H9 (cell line): ENCODE measurements at places on chromosomes 6 and 20. TPM values are rescaled to one million over a fixed set of nuclear protein-coding genes. Genes with fewer than 3 reads are reported as not detected.

TRIM31 gene
- total RNA-seq, result not detected in 2 replicates

COL9A1 gene
- 7.7 and 7.8 TPM in 2 replicates for total RNA-seq

PLCB1 gene
- total RNA-seq, result 11.1 and 11.5 TPM in 2 replicates

DEFB132 gene
- not detected in 2 replicates for total RNA-seq

BANF2 gene
- not detected in 2 replicates for total RNA-seq

NUP153 gene
- 96.1 and 99.3 TPM in 2 replicates for total RNA-seq

ID4 gene
- total RNA-seq, result 14.0 and 15.0 TPM in 2 replicates

GRCh38 chr6:169665289-169665688 lies 36.5 kb downstream of the WDR27 start:
- no peak for DNase-seq

DNA sequence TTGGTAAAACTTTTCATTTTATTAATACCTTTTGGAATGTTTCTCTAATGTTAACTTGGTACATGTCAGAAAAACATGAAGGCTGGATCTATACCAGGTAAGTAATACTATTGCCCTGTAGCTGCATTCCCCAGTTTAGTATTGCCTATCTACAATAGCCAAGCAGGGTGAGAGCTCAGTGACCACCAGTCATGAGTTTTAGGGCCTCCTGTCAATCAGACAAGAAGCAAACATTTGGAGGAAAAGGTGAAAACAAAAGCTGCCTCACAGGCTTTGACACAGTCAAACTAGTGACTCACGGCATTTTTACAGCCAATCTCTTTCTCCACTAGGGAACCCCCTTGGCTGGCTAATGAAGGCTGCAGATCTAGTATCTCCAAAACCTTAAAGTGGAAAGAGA lies 9.5 kb upstream of the CDC5L start:
- no peak for DNase-seq

GRCh38 chr6:16660157-16660497 lies 101.1 kb downstream of the ATXN1 start:
- DNase-seq, result no peak

DNA sequence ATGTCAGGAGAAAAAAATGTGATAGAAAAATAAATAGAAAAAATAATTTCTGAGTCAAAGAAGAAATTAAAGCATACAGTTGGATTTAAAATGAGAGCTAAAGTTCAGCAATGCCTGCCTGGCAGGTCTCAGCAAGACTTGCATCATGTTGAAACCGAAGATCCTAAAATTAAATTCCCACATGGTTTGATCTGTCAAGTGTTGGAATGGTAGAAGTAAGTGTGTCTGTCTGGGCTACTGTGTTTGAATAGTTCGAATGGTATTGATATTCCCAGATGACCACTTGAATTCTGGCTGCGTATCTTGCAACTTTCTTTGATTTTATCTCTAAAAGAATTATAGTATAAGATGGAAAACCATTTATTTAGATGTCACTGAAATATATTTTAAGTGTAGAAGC lies 1349.6 kb downstream of the EPHA7 start:
- no peak for DNase-seq

DNA sequence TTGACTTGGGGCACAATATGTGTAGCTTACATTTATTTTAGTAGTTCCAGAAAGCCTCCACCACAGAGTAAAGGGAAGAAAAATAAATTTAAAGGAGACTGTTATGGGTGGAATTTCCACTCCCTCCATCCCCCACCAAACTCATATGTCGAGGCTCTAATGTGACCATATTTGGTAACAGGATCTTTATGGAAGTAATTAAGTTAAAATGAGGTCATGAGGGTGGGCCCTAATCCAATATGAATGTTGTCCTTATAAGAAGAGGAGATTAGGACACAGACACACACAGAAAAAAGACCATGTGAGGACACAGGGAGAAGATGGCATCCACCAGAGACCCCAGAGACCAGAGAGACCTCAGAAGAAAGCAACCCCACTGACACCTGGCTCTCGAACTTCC lies 189.7 kb downstream of the EDN1 start:
- DNase-seq, result no peak

DNA sequence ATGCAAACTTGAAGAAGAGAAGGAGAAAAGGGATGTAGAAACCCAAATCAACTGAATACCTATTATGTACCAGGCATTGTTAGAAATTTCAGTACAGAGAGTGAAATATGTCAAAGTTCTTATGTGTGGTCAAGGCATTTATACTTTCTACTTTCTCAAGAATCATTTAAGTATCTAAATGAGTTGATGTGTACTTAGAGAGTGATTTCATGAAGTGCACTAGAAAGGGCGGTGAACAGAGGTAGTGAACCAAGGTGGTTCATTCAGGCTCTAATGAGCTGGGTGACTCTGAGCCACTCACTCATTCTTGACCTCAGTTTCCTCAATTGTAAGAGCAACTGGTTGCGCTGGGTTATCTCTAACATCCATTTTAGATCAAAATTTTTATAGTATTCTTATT lies 3.3 kb downstream of the PDE7B start:
- DNase-seq, result no peak

DNA sequence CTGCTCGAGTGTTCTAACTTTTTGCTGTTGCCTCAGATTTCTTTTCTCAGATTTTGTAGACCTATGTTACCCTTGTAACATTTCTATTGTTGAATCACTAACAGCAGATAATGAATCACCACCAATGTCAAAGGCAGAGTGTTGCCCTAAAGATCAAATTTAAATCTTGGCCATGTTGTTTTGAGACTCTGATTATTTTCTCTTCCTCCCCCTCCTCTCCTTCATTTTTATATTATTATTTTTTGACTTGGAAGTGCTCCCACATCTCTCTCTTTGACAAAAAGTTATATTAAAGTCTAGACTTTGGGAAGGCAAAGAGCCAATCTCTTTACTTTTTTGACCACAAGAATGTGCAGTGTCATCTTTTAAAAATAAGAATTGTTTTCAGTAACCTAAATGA lies 422.7 kb downstream of the NKAIN2 start:
- no peak for DNase-seq

GRCh38 chr20:10309326-10309725 lies 90.7 kb downstream of the SNAP25 start:
- DNase-seq, result no peak

DNA sequence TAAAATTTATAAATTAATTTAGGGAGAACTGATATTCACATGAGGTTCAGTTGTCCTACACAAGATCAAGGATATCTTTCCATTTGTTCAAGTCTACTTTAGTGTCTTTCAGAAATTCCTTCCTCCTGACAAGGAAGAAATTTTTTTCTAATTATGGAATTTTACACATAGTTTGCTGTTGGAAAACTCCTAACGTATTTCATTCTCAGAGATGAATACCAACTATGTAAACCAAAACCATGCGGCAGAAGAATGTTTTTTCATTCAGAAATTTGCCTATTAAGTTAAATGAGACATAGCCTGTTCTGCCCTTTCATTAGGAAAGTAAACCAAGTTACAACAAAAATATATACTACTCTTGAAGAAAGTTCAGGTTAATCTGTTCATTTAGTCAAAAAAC lies 111.2 kb upstream of the PRDM1 start:
- no peak for DNase-seq

- no peak for DNase-seq
These were observed 43.0 kb upstream of the TMEM200A start for GRCh38 chr6:130322673-130323268.

DNA sequence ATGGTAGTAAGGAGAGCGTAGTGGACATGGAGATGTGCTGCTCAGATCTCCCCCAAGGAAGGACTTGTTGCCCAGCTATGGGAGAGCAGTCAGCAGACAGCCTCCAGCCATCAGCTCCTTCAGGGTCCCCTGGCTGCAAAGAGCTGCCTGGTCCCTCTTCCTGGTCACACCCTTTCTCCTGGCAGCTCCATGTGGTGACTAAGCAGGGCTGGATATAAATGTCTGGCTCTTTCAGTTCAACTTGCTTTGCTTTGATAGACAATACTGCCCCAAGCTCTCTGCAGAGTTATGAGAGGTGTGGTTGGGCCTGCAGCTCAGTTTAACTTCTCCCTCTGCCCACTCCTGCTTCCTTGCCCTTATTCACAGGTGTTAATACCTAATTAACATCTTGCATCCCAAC lies 64.1 kb upstream of the DDR1 start:
- no peak for DNase-seq

GRCh38 chr6:149933036-149933435 lies 8.8 kb upstream of the ULBP2 start:
- DNase-seq, result no peak

- peak; percentile 32 for DNase-seq
These were observed 689 bp upstream of the BLOC1S5 start for GRCh38 chr6:8064638-8065518.

DNA sequence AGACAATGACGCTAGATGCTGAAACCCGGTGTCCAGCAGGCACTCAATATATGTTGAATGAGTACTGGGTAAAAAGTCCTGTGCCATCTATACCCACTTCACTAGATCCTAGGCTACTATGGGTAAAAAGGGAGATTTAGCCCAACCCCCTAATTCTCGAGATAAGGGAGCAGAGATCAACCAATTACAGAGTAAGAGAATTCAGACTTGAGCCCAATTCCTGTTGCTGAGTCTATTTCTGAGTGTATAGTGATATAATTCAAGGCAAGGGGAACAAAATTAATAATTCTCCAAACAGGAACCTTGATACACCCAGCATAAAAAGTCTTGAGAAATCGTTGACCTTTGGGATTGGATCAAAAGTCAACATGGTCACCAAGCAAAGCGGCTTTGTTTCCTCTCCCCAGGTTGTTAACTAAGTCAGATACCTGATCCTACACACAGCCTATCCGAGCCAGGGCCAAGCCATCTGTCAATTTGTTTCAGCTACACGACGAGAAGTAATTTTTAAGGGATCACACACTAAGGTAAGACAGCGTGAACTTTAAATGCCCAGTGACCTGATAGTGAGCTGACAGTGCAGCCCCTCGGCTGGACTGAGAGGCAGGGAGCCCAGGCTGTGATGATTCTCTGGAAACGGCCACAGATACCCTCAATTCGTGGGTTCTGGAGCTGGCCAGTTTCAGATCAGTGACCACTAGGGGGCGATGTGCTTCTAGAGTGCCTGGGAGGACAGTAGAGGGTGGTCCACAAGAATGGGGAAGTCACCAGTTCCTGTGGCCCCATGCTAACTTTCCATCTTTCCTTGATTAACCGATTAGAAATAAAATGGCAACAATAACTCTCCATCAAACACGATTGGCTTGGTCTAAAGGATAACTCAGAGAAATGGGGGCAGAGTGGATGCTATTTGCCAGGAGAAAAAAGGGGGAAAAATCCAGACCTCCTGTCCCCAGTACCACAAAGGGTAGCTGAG lies 46.2 kb downstream of the SLC22A23 start:
- peak; percentile 84 for DNase-seq
